ENCODE measurements at places on chromosomes 7 and 10. TPM values are rescaled to one million over a fixed set of nuclear protein-coding genes. Genes with fewer than 3 reads are reported as not detected.
A peak's percentile ranks its signal among the peaks of the same experiment; 100 is the strongest.

DNA sequence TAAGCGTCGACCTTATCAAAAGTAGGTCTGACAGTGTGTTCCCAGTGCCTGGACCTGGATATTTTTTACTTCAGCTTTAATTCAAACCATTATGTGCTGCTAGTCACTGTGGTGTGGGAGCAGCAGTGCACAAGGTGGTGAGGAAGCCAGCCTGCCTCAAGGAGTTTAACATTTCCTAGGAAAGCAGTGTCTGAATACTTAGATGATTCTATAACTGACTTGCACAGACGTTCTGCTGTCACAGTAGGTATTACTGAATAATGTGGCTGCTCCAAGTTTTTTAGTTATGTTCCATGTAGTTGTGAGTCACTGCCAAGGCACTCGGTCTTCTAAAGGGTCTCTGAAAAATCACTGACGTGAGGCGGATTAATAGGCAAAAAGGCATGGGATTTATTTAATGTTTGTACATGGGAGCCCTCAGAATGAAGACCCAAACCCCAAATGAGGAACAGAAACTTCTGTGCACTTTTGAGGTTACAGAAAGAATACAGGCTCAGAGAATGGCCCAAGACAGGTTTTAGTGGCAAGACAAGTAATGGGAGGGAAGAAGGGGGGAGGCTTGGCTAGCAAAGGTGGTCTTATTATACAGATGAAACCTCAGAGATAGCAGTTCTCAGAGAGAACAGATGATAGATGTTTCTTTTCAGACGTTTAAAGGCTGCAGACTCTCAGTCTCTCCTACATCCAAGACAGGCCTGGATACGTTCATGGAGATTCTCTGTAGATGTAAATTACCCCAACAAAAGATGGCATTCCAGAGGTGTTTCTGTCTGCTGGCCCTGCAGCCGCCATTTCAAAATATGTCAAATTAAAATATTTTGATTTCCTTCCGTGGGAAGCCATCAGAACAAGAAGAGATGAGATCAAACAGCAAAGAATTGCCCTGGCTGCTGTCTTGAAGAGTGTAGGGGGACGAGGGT, 209.3 kb downstream of the SDK1 start:
- DNase-seq: no peak

GRCh38 chr10:131275691-131276090, 35.8 kb downstream of the TCERG1L start:
- no peak for DNase-seq

- no peak for DNase-seq
These were observed 130.3 kb downstream of the GNAI1 start for GRCh38 chr7:80264769-80265495.

Gene DBF4
- total RNA-seq: 38.8 TPM

- DNase-seq: no peak
These were observed 14.5 kb upstream of the VCL start for GRCh38 chr10:73983096-73984047.

Gene OR6V1
- total RNA-seq: not detected

Gene TAC1
- total RNA-seq: not detected

DNA sequence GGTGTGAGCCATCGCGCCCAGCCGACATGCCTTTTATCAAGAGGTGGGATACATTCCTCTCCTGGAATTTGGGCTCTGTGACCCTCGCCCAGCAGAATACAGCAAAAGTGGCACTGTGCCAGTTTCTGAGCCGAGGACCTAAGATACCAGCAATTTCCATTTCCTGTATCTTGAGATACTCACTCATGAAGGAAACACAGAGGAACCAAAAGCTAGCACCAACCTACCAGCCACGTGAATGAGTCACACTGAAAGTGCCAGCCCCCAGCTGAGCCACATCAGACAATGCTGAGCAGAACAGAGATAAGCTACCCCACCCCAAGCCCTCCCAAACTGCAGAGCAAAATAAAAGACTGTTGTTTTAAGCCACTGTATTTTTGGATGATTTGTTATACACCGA, 56.3 kb downstream of the CACUL1 start:
- DNase-seq: peak; percentile 41

Gene CALN1
- not detected for total RNA-seq

Gene INMT
- 219 TPM for total RNA-seq

Gene IDI1
- total RNA-seq: 67.4 TPM

Gene APBB1IP
- total RNA-seq: 5.9 TPM

GRCh38 chr10:6229746-6230145, 27.0 kb downstream of the PFKFB3 start:
- no peak for DNase-seq

DNA sequence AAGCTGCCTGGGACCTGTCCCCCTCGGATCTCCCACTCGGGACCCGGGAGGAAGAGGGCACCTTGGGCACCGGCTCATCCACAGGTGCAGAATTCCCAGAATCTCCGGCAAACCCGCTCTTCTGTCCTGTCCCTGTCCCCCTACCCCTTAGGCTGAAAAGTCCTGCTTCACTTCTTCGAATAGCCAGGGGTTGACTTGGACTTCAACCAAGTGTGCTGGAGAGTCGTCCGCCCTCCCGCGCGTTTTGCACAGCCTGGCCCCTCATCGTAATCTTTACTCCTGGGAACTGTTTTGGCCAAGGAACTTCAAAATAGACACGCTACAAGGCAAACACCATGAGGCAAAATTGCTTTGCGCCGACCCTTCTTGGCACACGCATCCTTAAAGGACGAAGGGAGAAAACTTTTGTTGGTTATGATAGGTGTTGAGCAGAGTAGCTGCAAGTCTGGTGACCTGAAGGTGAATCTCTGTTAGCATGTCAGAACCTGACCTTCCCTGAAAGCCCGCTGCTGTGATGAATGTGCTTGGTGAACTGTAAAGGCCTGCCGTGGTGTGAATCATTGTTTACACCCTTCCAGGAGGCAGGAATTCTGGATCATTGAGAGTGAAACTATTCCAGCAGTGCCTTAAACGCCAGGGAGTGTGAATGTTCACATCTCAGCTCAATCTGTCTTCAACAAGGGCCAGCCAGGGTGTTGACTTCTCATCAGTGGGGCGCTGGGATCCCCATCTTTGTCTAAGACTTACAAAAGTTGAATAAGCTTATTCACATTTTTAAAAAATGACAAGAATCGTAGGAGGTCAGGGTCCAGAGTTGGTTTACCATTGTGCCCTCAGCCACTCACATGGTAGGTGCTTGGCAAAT, 589 bp upstream of the RAPGEF5 start:
- peak; percentile 52 for DNase-seq

GRCh38 chr10:69285699-69286098, 7.4 kb downstream of the HK1 start:
- no peak for DNase-seq

DNA sequence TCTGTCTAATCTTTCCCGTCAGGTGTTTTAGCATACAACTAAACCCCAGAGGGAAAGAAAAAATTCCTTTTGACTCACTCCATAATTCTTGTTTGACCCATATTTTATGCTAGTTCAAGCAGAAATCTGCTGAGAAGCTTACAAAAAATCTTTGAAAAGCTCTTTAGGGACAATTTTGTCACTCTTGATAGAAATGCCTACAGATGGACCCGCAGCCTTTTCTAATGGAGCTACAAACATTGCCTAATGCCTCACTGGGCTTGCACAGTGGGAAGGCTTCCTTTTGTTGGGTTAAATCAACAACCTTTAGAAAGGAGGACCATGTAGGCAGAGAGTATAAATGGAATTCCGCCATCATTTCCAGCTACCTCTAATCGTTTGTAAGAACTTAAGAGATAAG, 344.5 kb downstream of the PCLO start:
- DNase-seq: no peak

DNA sequence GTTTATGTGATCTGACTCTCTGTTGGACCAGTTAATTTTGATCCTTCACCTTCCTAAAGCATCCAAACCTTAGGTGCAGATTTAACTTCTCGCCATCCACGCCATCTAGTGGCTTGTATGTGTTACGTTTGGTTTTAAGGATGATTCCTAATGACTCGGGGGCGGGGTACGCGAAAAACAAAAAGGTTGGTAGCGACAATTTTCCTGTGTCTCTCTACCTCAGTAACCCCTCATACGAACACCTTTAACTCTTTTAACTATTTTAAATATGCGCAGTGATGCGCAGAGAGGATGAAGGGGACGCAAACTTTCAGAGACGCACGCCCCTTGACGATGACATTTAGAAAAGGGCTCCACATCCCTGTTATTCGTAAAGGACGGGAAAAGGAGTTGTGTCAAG, 714 bp upstream of the KCND2 start:
- peak; percentile 82 for DNase-seq

GRCh38 chr7:5665094-5666025, 116.1 kb downstream of the RNF216 start:
- DNase-seq: peak; percentile 86

DNA sequence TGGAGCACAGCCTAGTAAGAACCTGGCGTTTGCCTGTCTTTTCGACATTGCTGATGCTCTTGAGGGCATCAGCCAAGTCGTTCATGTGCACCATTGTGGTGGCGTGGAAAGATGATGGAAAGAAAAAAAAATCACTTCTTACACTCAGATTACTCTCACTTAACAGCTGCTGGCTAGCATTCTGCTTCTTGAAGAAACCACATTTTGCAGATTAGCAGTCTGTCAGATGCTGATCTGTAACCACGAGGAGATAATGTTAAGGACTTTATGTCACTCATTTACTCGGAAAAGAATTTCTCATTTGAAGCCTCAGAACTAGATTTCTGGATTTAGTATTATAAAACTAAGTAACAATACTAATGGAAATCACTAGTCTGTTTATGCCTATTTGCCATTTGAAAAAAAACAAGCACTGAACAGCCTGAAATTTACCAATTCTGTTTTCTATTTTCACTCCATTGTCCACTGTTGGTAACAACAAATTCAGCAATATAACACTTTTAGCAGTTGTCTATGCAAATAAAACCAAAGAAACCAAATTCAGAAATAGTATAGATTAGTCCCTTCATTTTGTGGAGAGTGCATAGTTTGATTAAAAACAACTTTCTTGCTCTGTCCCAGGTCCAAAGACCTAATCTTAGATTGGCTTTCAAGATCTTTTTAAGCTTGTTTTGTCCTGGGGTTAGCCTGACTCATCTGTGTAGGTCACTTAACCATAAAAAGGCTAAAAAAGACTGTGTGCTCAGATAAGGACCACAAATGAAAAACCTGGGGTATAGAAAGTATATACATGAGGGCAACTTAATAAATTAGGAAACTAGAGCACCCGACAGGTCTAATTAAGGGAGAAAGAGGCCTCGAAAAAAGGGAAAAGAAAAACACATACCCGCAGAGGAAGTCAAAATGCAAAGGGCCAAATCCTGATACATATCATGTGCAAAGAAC, 67.5 kb downstream of the NT5C2 start:
- DNase-seq: peak; percentile 32

DNA sequence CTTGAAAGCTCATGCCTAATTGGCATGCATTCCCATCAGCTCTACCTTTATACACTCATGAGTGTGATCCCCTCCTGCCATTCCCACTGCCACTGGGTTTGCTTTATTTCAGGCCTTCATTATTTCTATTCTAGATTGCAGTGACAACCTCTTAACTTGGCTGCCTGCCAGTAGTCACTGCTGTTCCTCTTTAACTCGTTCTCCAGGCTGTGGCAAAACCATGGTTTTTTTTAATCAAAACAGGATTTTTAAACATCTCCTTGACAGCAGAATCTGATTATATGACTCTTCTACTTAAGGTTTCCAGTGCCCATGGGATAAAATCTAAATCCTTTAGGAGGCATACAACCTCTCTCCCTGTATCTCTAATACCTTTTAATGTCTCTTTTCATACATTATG, 223.7 kb upstream of the PCDH15 start:
- DNase-seq: no peak

- peak; percentile 7 for DNase-seq
These were observed 25.7 kb upstream of the PRPS1L1 start for GRCh38 chr7:18053177-18053928.

GRCh38 chr10:122142641-122143237, 128.4 kb upstream of the BTBD16 start:
- DNase-seq: no peak

Gene HMX3
- not detected for total RNA-seq

Gene SLC16A12
- total RNA-seq: 0.90 TPM

Gene STK17A
- total RNA-seq: 26.7 TPM

Gene GARS1
- total RNA-seq: 452 TPM

- peak; percentile 86 for DNase-seq
These were observed 65.3 kb downstream of the PDIA4 start for GRCh38 chr7:148962823-148963582.

Gene CPA2
- total RNA-seq: not detected

Gene WDR86
- 17.7 TPM for total RNA-seq

Gene HKDC1
- total RNA-seq: 0.16 TPM

Gene CBX3
- 160 TPM for total RNA-seq

DNA sequence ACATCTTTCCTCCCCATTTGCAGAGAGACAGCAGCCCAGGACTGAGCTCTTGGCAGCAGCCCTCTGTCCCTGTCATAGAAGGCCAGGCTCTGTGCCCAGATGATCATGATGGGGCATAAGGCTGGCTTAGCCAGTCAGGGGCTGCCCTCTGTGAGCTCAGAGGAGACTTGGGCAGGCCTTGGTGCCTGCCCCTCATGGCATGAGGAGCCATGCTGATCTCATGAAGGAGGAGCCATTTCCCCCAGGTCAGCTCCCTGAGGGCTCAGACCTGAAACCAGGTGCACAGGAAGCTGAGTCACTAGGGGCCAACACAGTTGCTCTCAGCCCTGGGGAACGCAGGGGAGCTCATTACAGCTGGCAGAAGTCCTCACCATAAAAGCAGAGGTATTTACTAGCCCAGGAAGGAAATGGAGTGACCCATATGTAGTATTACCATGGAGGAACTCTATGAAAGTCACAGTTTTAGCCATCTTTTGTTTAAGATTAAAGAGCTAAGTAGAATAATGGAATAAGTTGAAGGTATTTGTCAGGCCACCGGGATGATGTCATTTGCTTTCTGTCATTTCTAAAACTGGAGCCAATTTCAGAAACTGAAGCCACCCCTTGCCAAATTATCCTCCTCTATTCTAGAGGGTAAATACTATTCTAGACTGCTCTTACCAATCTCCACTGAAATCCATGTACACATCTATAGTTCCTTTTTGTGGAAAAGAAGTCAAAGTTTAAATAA, 362.4 kb upstream of the ZNF32 start:
- no peak for DNase-seq

DNA sequence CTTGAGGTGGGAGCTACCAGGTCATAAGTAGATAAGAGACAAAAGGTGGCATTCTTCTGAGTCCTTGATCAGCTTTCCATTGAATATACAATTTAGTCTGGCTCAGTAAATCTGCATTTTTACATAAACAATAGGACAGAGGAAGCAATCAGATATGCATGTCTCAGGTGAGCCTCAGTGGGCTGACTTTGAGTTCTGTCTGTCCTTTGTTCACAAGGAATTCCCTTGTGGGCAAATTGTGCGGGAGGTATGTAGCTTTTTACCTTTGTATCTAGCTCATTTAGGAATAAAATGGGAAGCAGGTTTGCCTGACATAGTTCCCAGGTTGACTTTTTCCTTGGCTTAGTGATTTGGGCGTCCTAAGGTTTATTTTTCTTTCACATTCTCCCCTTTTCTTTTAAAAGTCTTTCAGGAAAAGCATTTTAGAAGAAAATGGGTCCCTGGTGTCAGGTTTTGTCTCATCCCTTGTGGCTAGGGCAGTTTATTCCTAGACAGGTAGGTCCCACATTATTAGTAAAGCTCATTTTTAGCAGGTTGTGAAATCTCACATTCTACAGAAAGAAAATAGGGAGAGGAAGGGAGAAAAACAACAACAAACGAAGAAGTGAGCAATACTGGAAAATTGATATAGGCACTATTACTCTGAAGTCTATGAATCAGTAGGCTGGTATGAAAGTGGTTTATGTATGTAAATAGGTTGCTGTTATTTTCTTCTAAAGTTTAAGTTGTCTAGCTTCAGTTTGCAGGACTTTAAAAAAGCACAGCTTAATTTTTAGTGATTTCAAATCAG, 16.5 kb downstream of the SPAM1 start:
- DNase-seq: no peak

- DNase-seq: peak; percentile 40
These were observed 247.7 kb downstream of the TFEC start for GRCh38 chr7:115782696-115783490.

Data from fibroblast of the aortic adventitia (primary cell).